Renal cortical epithelial cell (primary cell): ENCODE measurements at places on chromosomes 12 and 14.

DNA sequence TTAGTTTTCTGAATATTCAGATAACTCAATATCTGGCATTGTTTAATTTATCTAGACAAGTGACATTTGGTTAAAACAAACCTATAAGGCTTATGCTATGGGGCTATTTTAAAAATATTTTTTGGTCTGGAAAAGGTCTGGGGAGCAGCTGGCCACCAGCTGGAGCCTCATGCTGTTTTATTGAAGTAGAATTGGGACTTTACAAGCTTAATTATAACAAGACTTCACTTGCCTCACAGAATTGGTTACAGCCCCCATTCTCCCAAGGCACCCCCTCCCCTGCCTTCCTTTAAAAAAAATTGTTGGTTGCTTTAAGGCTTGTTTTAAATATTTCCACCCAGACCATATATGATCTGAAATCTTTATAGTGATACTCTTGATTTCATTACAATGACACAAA is 453.9 kb downstream of the ADAMTS20 start:
- no peak for DNase-seq

DNA sequence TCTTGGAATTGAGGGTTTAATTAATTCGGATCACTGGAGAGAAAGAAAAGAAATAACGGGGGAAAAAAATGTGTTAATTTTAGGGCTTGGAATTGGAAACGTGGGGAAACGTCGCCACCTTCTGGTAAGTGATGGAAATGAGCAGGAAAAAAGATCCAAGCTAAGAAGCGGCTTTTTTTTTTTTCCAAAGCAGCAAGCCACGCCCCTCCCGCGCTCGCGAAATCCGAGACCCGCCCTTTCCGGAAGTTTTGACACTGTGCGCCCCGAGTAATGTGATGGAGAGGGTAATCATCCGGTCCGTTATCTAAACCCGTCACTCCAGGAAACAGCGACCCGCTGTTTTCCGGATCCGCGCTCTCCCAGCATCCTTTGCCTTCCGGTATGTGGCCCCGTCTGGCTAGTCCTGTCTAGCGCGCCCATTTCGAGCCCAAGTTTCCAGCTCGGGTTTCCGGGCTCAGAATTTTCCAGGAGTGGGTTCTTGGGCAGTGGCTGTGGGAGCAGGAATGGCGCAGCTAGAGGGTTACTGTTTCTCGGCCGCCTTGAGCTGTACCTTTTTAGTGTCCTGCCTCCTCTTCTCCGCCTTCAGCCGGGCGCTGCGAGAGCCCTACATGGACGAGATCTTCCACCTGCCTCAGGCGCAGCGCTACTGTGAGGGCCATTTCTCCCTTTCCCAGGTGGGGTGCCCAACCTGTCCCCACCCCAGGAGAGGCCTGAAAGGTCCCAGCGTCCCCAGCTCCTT is at the start of gene ALG10B:
Gene ALG10B, plus strand, starts transcription at position 384 of the 739 bp plus-strand sequence. Its CDS starts 120 bp downstream, at position 504.
- DNase-seq = peak; percentile 87

DNA sequence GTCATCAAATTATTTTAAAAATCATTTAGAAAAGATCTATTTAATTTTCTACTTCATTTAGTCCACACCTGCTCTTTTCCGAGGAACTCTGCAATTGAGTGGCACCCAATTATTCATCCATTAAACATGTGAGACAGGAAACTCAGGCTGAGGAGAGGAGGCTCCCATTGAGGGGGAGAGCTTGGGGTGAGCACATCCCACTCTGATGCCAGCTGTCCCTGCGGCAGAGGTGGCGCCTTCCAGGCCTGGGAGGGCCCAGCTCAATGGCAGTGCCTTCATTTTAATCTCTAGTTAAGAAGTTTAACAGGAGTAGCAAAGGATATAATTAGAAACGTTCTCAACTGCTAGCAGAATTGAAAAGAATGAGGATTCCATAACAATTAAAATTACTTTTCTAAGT is 92.0 kb downstream of the ITPR2 start:
- no peak for DNase-seq

GRCh38 chr12:132554845-132555630 is 55.3 kb downstream of the LRCOL1 start:
- no peak for DNase-seq

DNA sequence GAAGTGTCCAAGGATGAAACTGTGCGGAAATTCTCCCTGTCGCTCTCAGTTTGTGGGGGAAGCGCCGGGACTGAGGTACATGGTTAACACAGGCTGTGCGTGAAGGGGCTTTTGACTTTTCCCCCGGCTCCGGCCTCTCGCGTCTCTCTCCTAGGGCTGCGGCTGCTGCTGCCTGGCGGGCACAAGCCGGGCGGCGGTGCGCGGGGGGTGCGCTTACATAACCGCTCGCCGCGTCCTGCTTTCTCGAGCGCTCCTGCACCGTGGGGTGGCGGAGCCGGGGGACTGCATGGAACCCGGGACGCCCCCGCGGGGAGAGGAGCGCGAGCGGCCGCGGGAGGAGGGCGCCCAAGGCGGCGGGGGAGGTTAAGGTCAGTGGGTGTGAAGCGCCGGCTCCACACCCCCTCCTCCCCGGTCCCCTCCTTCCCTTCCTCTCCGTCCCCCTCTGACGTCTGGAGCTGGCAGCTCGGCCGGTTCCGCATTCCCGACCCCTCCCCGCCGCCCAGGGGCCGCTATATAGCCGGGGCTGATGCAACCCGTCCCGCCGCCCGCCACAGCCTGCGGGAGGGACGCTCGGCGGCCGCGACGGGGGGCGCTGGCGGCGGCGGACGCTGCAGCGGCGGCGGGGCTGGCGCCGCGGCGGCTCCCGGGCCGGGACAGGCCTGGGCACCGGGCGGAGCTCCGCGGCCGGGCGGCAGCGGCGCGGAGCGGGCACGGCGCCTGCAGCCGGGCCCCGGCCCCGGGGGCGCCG is at the start of gene JDP2:
Gene JDP2, plus strand, starts transcription at position 541 of the 748 bp plus-strand sequence. CDS start 9,899 bp downstream, outside the sequence.
- no peak for DNase-seq

DNA sequence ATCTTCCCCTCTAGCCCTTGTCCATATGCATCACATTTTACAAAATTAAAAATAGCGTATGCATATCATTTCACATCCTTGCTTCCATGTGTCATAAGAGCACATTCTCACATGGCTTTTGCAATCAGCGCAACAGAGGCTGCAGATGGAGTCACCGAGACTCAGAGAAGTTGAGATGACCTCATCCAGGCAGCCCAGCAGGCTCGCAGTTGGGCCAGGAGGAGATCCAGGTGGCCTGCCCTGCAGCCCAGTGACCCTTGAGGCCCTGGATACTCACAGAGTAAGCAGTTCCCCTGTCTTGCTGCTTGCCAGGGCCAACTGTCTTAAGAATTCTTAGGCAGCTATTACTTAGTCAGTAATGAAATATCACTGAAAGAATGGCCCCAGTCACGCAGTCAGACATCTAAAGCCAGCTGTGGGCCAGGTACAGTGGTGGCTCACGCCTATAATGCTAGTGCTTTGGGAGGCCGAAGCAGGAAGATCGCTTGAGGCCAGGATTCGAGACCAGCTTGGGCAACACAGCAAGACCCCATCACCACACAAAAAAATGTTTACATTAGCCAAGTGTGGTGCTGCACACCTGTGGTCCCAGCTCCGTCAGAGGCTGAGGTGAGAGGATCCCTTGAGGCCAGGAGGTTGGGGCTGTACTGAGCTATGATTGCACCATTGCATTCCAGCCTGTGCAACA is 9.1 kb downstream of the CAMKK2 start:
- DNase-seq = no peak

GRCh38 chr12:42981379-42981778 is 391.8 kb upstream of the PRICKLE1 start:
- no peak for DNase-seq

GRCh38 chr14:89401241-89401640 is 15.8 kb downstream of the FOXN3 start:
- peak; percentile 26 for DNase-seq

GRCh38 chr12:106987846-106988245 is 900 bp upstream of the MTERF2 start:
- no peak for DNase-seq

DNA sequence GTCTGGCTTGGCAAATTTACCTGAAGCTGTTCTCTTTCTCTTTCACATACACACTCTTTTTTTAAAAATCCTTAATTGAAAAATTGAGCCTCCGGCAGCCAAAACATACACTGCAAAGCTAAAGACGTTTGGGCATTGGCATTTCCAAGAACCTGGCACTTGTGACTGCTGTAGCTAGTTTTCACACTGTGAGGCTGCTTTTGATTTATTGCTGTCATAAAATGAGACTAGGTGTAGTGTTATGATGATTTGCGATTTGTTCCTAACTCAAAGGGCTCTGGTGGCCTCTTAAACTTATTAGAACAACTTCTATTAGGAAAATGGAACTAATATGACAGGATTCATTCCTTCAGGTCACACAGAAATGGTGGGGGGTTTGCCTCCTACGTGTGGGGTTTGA is 377.1 kb upstream of the FAR2 start:
- DNase-seq = no peak

DNA sequence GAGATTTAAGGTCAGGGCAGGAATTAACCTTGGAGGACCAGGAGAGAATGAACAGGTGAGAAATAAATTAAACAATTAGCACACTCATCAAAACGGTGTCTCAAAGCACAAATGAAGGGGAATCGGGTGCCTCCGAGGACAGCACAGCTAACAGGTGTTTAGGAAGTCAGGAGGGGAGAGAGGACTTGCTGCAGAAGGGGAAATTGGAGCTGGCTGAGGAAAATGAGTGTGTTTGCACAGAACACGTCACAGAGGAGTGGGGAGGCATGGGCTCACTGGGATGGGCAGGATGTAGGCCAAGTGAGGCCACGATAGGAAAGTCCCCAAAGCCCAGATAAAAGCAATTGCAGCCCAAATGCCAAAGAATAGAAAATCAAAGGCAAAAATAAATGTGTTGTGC is 121.7 kb downstream of the ZNF664 start:
- DNase-seq = no peak

DNA sequence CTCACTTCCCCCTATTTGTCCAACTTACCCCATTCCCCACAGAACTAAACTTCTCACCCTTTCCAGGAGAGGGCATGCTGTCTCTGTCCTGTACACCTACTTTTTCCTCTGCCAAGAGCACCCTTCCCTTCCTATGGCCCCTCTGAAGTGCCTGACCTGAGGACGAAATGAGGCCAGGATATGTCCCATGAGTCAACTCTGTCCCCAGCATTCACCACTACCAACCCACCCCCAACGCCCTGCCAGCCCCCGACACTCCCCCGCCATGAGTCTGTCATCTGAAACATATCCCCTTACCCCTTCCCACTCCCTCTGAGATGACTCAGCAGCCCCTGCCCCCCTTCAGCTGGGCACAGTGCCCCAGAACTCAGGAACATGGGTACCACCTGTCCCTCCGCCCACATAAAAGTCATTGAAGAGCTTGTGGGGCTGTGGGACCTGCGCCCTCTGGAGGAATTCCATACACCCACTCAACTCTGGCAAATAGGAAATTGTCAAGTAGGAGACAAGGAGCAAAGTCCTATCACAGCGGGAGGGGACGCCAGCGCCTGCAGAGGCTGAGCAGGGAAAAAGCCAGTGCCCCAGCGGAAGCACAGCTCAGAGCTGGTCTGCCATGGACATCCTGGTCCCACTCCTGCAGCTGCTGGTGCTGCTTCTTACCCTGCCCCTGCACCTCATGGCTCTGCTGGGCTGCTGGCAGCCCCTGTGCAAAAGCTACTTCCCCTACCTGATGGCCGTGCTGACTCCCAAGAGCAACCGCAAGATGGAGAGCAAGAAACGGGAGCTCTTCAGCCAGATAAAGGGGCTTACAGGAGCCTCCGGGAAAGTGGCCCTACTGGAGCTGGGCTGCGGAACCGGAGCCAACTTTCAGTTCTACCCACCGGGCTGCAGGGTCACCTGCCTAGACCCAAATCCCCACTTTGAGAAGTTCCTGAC is 26.3 kb downstream of the ITGA7 start:
- peak; percentile 90 for DNase-seq

- peak; percentile 16 for DNase-seq
These were observed 557 bp downstream of the COPS7A start for GRCh38 chr12:6724409-6724797.

DNA sequence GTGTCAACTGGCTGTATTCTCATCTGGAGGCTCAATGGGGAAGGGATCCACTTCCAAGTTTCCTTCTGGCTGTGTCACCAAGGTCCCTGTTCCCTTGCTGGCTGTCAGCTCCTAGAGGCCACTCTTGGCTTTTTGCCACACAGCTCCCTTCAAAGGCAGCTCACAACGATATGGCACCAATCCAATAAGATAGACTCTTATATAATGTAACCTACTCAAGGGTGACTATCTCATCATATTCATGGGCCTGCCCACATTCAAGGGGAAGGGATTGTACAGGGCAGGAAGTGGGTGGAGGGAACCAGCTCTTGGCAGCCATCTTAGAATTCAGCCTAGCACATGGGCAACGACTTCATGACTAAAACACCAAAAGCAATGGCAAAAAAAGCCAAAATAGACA is 98.7 kb upstream of the PLXNC1 start:
- no peak for DNase-seq

- DNase-seq = no peak
These were observed 1217.9 kb downstream of the VRK1 start for GRCh38 chr14:98014851-98015615.

DNA sequence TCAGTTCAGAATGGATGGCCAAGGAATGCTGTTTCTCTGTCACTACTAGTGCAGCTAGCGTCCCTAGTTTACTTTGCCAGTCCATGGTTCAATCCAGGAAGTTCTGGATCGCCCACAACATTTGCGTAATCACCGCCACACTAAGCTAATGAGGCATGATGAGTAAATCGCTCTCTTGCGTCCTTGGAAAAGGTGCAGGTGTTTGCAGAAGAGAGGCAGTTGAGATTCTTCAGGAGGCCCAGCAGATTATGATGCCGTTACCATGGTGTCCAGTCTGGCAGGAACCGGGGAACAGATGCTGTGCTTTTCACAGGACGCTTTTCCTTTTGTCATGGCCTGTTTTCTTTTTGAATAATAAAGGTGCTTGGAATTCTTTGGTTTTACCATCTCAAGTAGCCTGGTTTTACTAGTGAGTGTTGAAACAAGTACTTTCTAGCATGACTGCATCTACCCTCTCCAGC is 9.0 kb downstream of the TPH2 start:
- peak; percentile 93 for DNase-seq

- DNase-seq = peak; percentile 20
These were observed 63.6 kb upstream of the PWP1 start for GRCh38 chr12:107622001-107622400.
